ENCODE measurements at places on chromosomes 6 and 20. TPM values are rescaled to one million over a fixed set of nuclear protein-coding genes. Genes with fewer than 3 reads are reported as not detected.

PRSS35 gene
- total RNA-seq, result 0.34 TPM

DNA sequence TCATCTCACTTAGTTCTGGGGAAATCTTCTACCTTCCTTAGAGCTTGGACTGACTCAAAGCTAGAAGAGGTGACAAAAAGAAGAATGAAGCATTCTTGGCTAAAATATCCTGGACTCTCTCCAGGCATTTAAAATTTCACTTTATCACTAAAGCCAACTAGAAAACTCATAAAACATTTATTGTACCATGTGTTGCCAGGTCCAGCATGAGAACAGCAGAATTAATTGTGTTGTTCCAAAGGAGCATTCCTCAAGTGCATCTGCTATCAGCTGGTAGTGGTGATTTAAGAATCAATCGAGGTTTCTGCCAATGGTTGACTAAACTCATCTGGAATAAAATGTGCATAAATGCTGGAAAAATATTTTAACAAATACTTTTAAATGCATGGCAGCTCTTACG is 147.3 kb upstream of the SSTR4 start:
- no peak for DNase-seq

TNF gene
- 4.3 TPM for total RNA-seq

- DNase-seq, result no peak
These were observed 136.3 kb downstream of the ZMYND8 start for GRCh38 chr20:47220161-47220582.

- no peak for DNase-seq
These were observed 252.8 kb upstream of the HS3ST5 start for GRCh38 chr6:114595591-114595990.

DNA sequence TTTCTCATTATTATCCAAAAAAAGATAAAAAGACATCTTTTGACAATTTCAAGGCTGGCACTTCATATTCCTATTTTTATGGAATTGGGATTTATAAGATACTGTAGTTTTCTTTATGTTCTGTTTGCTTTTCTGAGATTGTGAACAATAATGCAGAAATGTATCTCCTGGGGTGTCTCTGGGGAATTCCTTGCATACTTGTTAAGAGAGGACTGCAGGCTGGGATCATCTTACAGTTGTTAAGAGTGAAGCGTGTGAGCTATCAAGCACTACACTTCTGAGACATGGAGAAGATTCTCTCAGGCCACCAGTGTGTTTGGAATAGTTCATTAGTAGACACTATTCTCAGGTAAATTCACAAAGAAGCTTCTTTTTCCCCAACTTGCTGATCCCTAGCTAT is 963.3 kb upstream of the GJE1 start:
- no peak for DNase-seq

GRCh38 chr6:92587525-92587924 is 831.8 kb downstream of the EPHA7 start:
- DNase-seq, result no peak

GRCh38 chr20:25272223-25273000 is 24.5 kb downstream of the PYGB start:
- no peak for DNase-seq

NOX3 gene
- total RNA-seq, result not detected

DNA sequence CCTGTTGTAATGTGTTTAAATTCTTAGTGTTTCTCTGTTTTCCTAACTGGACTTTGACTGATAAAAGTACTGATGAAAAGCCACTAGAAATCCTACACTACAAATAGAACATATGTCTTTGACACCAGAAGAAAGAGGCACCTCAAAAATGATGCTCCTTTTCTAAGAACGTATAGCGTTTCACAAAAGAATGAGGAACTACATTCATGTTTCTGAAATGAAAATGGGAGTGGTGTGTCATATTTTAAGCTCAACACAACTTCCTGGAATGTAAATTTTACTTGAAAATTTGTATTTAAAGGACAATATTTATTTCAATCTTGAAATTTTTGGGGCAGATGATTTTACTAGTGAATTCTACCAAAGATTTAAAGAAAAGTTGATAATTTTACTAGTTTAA is 35.3 kb downstream of the KIAA0408 start:
- no peak for DNase-seq

DNA sequence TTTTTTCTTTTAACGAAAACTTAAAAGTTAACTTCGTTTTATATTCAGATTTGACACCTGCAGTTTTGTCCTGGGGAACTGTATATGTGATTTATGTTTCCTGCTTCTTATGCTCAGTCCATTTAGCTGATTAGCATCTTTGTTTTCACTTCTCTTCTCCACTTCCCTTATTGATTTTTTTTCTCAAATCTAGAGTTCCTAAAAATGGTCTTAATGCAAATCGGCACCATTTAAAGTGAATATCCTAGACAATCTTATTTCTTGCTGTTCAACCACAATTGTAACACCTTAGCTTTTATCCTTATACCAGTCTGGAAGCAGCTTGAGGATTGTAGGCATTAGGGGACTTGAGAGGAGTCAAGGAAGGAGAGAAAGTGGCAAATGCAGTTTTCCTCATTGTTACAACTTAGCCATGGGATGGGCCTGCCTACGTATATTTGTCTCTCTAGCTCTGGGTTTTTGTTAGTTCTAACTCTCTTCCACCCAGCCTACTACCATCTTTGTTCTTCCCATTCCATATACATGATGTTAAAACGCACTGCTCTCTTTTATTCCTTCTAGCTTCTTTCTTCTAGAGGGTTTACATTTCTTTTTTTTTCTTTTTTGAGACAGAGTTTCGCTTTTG is 8.5 kb downstream of the QRSL1 start:
- DNase-seq, result no peak

ULBP1 gene
- 0.64 TPM for total RNA-seq

Data from Caki2 (cell line).